ENCODE measurements at places on chromosomes 5 and 9.

DNA sequence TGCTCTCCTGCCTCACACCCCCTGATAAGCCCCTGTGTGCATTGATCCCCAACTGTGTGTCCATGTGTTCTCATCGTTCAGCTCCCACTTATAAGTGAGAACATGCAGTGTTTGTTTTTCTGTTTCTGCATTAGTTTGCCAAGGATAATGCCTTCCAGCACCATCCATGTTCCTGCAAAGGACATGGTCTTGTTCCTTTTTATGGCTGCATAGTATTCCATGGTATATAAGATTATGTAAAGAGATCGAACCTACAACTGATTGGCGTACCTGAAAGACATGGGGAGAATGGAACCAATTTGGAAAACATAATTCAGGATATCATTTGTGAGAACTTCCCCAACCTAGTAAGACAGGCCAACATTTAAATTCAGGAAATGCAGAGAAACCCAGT is 32.4 kb downstream of the ANKRD33B start:
- DNase-seq, result no peak

- DNase-seq, result no peak
Measured at GRCh38 chr5:56206126-56206910, 26.8 kb downstream of the ANKRD55 start.

- no peak for DNase-seq
Measured at GRCh38 chr9:87213948-87214347, 266.6 kb upstream of the GAS1 start.

- DNase-seq, result no peak
Measured at GRCh38 chr9:135785013-135785575, 83.1 kb downstream of the KCNT1 start.

DNA sequence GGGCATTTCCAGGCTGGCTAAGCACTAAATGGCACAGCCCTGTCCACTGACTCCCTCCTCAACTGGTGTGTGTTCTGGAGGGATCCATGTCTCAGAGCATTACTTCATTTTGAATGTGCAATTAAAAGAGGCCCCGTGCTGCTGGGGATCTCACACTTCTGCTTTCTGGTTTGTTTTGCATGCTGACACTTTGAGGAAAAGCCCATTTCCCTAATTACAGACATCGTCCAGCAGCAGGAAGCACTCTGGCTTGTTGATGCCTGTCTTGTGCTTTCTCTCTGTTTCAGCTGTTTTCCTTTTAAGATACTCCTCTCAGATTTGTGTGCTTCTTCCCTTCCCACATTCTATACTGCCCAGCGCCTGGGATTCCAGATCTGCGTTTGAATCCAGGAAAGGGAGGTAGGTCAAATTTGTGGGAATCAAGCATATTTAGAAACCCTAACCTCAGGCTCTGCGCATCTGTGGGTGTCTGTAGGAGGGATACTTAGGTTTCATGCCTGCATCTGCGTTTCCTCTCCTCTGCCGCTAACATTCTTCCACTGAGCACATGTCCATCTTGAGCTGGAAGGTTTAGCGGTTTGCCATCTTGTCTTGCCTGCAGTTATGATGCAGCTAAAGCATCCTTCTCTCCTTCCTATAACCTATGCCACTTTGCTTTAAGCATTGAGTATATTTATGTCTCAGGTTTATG is 25.7 kb downstream of the SYK start:
- DNase-seq, result peak; percentile 20

DNA sequence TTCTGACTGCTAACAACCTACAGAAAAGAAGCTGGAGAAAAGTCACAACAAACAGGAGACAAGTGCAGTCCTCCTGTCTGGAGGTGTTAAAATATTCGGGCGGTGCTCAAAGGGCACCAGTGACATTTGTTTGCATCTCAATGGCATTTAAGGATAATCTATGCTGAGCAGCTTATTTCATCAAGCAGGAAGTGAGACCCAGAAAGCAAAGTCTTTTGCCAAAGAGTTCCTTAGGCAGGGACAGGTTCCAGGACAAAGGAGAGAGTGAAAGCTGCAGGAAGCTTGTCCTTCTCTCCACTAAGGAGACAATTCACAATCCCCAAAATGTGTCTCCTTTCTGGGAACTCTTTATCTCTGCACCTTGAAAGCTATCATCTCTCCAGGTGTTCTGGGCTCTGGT is 38.7 kb upstream of the CDK20 start:
- DNase-seq, result no peak

DNA sequence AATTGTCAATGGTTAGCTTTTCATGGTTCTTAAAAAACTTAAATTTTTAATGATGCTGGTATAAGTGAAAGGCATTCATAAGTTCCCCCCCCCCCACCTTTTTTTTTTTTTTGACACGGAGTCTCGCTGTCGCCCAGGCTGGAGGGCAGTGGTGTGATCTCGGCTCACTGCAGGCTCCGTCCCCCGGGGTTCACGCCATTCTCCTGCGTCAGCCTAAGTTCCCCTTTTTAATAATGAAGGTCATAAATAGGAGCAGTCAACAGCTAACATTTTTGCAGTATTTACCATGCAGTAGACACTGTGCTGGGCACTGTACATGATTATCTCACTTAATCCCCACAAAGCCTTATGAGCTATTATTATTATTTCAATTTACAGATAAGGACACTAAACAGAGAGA is 556.3 kb downstream of the PDE4D start:
- DNase-seq, result no peak

- DNase-seq, result no peak
Measured at GRCh38 chr5:80302636-80303035, 17.2 kb upstream of the SPZ1 start.

DNA sequence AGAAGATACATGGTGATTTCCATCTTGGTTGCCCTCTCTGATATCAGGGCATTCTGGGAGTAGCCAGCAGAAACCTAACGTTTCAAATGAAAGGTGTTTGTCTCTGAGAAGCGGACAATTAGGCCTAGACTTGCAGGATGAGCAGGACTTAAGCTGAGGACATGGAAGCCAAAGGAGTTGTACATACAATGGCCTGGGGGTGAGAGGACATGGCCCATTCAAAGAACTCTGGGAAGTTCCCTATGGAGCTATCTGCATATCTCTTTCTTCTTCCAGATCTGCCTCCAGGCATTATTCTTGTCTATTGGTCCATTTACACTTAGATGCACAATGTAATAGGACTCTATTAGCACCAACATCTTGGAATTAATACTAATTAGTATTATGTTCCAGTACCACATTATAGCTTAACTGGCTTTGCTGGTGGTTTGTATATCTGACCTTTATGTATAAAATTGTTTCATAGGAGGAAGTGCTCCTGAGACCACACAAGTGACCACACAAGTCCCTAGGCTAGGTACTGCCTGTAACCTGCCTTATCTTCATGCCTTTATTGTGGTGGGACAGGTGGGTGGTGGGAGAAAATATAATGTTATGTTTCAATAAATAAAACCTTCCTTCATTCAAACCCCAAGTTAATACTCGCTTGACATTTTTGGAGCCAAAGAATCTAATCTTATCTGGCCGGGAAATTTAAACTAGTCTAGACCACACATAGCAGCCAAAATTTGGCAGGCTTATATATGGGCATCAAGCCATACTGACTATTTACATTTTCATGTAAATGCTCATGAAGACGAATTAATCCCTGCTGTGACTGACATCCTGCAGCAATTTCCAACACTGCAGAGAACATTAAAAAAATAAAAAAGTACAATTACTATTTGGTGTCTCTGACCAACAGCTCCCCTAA is 52.1 kb upstream of the EQTN start:
- no peak for DNase-seq

GRCh38 chr5:172680921-172681320 is 39.9 kb downstream of the NEURL1B start:
- DNase-seq, result no peak

DNA sequence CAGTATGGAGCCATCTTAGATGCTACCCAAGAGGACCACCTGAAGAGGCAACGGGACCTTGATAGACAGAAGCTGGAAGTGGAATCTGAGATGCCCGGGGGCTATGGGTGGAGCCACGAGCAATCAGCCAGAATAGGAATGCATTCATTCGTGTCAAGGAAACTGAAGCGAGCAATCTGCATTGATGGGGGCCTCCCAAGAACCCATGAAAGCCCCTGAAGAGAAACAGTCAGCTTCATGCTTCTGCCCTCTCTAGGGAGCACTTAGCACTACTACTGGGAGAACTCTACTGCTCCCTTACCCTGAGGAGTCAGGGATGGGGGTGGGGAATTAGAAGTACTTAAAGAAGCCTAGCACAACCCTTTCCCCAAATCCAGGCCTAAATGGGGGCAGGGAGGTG is 51.9 kb upstream of the TCERG1 start:
- DNase-seq, result no peak

- no peak for DNase-seq
Measured at GRCh38 chr5:167777746-167778145, 513.7 kb upstream of the WWC1 start.

DNA sequence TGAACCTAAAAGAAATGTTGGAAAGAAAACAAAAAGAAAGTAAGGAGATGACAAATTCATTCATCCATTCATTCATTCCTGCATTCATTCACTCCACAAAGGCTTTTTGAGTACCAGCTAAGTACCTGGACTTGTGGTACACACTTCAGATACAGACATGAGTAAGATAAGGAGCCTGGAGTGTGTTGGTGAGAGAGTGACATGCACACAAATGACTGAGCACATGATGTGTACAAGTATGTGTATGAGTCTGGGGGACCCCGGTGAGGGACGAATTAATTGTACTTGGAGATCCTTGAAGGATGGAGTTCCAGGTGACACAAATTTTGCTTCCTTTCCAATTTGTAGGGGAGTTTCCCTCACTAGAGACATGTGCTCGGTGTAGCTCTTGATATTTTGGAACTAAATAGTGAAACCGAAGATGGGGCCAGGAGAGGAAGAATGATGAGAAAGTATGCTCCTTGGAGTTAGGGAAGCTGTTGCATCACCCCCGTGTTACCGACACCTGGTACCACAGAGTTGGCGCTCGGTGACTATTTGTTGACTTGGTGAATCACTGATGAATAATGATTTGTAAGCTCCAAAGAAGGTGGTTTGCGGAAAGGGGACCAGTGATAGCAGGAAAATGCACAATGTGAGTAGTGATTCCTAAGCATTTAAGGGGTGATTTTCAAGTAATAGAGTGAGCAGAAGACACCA is 509.8 kb downstream of the CCDC171 start:
- no peak for DNase-seq

DNA sequence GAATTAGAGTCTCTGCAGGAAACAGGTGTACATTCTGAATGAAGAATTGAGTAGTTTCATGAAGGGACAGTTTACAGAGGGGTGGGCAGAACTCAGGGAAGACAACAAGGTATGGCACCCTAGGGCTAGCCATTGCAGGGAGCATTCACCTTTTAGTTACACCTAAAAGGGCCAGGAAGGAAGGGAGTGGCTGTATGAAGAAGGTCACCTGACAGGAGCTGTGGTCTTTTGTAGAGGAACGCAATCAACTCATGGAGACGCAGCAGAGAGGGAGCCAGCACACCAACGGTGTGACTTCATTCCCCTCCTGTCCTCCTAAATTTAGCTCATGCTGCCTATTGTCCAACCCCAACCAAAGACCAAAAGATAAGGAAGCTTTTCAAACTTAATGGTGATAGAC is 12.7 kb upstream of the ZCCHC7 start:
- DNase-seq, result peak; percentile 34

GRCh38 chr5:17064241-17064640 is 128.2 kb upstream of the MYO10 start:
- DNase-seq, result no peak

DNA sequence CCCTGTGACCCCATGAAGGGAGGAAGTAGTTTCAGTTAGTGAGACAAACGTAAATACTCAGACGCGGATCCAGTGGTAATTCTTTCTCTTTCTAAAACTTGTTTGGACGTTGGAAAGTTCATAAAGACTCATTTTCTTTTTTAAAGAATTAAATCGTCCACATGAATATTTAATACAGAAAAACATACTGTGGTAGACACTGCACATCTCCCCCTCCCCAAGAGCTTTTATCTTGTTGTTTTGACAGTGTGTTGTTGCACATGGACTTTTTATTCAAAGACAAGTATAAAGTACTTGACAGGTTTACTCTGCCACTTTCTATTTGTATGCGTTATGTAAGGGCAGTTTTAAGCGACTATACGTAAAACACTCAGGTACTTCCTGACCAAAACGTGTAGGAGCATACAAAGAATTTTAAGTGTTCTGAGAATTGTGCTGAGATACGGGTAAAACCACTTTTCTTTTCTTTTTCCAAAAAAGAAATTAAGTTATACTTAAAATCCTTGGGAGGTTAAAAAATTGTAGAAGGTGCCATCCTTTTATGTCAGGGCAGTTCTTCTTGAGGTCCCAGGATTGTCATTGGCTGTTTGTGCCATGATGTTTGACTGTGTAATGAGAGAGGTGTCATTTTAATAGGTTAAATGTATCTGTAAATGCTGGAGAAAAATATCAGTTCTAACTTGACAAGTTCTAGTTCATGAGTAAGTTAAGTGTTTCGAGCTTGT is 1.3 kb downstream of the NIPBL start:
- peak; percentile 72 for DNase-seq

DNA sequence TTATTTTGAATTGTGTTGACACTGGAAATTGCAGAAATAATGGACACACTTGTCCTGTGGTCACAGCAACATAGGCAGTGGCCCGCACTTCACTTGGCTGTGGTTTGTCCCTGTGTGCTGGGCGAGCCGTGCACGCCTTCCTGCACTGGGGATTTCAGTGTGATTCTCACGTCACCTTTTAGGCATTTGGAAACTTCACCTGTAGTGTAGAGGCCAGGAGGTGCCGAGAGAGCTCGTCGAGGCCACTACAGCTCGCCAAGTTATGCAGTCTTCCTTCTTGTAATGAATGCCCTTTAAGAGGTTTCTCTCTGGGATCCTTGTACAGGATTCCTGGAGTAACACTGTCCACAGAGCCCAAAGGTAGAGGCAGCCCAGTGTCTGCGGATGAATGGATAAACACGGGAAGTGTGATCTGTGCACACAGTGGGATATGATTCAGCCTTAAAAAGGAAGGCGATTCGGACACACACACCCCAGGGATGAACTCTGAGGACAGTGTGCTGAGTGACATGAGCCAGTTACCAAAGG is 14.7 kb downstream of the TRAF2 start:
- DNase-seq, result no peak

- no peak for DNase-seq
Measured at GRCh38 chr5:157920828-157921170, 61.9 kb upstream of the CLINT1 start.
